ENCODE measurements at places on chromosomes 1 and 21.

DNA sequence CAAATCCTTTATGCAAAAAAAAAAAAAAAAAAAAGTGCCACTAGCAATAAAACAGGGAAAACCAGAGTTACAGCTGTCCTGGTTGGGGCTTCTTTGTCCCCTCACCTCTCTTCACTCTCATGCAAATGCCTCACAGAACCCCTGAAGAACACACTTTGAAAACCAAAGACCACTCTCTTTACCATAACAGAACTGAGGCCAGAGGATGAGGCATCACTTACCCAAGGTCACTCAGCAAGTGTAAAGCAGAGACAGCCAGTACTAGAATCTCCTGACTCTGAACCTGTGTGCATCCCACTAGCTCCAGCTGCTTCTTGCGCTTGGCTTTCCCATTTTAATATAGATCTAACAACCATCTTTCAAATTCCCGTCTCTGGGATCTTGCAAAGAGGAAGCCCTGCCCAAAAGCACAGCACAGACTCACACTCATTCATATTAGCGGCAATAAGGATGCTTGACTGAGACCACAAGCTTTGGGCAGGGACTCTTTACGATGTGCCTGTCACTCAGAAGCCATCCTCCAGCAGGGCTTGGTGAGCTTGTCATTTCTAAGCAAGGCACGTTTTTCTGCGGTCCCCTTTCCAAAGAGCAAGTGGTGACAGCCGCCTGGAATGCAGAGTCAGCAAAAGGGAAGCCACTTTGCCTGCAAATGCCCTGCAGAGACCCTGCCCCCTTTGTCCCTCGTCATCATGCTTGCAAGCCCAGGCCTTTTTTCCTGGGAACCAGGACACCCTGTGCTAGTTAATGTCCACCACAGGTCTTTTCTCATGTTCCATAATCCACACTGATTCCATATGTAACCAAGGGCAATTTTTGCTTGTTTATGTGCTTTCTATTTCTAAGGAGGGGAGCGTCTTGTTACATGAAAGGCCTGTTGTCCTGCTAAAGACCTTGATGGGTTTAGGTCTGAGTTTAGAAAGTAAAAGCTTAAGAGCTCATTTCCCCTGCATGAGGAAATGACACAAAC lies 76.5 kb upstream of the NFIA start:
- no peak for DNase-seq

- no peak for DNase-seq
Measured at GRCh38 chr1:12629511-12629956, 11.5 kb upstream of the DHRS3 start.

GRCh38 chr1:209601809-209602657 lies 18.5 kb downstream of the CAMK1G start:
- no peak for DNase-seq

DNA sequence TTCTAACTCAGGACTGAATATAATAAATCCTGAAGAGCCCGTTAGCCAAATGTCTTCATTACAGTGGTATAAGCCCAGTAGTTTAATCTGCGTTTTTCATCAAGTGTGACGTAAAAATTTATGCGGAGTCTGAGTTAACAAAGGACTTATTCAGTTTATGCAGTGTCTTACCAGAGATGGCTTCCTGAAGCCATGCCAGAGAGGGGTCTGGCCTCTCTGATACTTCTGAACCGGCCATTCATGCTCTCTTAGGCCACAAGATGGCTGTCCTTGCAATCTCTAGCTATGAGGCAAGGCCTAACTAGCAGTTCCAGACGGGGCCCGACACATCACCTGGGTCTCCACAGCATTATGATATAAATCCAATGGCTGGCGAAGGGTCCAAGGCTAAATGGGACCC lies 101.4 kb downstream of the TEX35 start:
- no peak for DNase-seq

DNA sequence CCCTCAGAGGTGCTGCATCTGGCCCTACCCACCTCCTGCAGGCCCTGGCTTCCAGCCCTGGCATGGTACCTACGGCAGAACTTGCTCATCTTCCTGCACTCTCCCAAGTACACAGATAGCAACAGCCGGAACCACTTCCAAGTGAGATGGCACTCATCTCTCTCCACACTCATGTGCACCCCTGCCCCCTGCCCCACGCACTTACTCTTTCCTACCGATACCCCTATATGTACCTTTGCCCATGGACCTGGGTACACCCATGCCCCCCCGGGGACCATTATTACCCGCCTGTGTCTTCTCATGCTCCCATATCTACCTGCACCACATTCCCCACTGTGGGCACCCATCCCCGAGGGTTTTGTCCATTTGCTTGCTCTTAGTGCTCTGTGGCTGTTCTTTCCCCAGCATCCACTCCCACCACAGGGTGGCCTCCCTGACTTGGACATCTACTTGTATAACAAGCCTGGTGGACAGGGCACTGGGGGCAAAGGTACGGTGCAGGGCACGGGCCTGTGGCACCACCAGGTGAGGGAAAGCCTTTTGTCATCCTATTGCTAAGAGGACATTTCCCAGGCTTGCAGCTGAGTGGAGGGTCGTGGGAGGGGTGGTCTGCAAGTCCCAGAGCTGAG lies 14.7 kb downstream of the HYI start:
- no peak for DNase-seq

DNA sequence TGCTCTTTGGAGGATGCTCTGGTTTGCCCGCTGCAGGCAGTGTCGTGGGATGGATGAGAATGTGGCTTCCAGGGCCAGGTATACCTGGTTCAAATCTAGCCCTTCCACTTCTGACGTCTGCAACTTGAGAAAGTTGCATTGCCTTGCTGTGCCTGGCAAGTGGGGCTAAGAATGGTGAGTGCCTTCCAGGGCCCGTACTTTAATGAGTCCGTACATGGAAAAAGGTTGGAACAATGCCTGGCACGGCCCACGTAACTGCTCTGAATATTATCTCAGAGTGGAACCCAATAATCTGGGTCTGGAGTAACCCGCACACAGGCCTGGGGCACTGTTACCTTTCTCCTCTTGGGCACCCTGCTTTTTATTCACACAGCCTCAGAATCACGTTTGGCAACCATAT lies 146.7 kb upstream of the EDN2 start:
- no peak for DNase-seq

GRCh38 chr1:215146240-215146975 lies 63.9 kb downstream of the KCNK2 start:
- no peak for DNase-seq

- DNase-seq: no peak
Measured at GRCh38 chr21:17523007-17523451, 10.2 kb downstream of the CXADR start.

GRCh38 chr1:50453266-50453665 lies 30.0 kb upstream of the DMRTA2 start:
- no peak for DNase-seq

DNA sequence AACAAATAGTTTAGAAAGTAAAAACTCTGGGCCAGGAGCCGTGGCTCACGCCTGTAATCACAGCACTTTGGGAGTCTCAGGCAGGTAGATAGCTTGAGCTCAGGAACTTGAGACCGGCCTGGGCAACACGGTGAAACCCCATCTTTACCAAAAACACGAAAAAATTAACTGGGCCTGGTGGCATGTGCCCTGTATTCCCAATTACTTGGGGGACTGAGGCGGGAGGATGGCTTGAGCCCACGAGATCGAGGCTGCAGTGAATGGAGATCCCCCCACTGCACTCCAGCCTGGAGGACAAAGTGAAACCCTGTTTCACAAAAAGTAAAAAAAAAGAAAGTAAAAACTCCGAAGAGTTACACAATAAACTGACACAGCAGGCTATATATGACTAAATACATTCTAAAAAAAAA lies 10.6 kb downstream of the CEP170 start:
- no peak for DNase-seq

DNA sequence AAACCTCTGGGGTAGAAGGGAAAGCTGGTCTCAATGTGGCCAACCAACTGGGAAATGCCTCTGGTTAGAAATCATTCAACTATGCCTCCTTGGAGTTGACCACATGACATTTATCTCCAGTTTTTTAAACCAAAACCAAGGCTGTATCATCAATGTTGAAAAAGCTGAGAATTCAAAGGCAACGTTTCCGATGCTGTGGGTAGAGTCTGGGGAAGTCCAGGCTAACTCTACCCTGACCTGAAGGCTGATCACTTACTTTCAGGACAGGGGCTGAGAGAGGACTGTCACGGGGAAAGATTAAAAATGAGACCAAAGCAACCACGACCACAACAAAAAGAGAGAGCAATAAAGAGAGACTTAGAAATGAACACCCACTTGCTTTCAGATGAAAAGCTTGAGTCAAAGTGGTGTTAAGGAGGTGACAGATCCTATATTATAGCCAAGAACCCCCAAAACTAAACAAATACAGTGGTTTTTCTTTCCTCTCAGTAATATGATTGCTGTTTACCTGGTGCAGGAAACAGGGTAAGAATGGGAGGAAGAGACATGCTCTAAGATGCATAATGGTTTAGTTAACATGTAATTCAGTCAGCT lies 90.8 kb upstream of the TNFSF4 start:
- no peak for DNase-seq

GRCh38 chr1:96366516-96366915 lies 355.1 kb upstream of the PTBP2 start:
- no peak for DNase-seq

- DNase-seq: no peak
Measured at GRCh38 chr1:41639332-41639936, 155.0 kb upstream of the EDN2 start.

GRCh38 chr21:29340228-29340627 lies 41.5 kb downstream of the BACH1 start:
- DNase-seq: no peak

DNA sequence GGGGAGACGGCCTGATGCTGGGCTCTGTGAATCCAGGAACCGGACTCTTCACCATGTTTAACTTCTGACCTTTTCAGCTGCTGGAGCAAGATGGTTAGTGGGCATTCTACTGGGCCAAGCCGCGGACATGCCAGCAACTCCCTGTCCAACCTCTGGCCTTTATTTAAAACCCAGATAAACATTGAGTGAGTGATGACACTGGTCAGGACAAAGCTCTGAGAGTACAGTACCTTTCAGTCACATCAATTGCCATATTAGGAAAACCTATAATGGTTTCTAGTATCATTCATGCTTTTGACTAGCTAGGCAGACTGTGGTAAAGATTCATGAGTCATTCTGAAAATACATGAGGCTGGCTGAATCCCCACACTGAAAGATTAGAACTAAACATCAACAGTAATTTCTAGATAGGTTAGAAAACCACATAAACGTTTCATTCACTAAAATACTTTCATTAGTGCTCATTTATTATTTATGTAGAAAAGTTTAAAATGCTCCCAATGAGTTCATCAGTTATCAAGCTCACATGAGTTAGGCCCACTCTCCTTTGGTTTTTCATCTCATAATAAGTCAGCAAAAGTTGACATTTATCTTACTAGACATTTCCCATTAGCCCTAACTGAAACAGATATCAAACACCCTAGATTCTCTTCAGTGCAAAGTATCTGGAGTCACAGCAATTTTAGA lies 7.1 kb upstream of the ACTA1 start:
- no peak for DNase-seq

- DNase-seq: no peak
Measured at GRCh38 chr1:18556364-18556763, 74.3 kb upstream of the PAX7 start.

GRCh38 chr1:157288492-157288891 lies 150.3 kb upstream of the ETV3 start:
- DNase-seq: no peak

DNA sequence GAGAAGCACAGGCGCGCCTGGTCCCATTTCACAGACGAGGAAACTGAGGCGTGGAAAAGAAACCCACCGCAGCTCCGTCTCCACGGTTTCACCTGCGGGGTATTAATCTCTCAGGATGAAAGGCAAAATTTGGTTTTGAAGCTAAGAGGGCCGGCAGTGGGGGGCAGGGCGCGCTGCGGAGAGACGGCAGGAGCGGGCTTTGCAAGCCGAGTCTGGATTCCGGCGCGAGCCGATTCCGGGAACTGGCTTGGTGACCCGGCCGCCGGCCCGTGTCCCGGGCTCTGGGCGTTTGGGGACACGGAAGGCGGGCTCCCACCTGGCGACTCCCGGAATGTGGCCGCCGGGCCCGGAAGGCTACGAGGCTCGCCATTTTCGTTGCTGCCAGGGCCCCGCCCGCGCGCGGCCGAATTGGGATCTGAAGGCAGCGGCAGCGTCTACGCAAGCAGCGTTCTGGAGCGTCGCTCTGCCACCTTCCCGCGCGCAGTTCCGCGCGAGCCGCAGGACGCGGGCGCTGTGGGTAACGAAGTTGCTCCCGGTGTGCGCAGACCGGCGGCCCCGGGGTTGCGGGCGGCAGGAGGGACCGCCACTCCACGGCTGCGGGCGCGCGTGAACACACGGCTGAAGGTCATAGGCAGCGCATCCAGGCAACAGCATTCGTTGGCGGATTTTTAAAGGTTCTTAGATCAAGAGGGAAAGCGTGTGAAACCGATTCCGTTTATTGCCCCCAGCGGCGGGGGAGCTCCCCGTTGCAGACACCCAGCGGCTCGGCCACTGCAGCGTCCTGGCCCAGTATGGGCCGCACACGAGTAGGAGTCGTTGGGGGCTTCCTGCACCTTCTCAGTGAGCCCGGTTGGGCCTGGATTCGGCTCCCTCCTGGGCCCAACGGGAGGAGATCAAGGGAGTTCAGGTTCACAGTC lies 5.4 kb upstream of the PRDM16 start:
- DNase-seq: no peak

DNA sequence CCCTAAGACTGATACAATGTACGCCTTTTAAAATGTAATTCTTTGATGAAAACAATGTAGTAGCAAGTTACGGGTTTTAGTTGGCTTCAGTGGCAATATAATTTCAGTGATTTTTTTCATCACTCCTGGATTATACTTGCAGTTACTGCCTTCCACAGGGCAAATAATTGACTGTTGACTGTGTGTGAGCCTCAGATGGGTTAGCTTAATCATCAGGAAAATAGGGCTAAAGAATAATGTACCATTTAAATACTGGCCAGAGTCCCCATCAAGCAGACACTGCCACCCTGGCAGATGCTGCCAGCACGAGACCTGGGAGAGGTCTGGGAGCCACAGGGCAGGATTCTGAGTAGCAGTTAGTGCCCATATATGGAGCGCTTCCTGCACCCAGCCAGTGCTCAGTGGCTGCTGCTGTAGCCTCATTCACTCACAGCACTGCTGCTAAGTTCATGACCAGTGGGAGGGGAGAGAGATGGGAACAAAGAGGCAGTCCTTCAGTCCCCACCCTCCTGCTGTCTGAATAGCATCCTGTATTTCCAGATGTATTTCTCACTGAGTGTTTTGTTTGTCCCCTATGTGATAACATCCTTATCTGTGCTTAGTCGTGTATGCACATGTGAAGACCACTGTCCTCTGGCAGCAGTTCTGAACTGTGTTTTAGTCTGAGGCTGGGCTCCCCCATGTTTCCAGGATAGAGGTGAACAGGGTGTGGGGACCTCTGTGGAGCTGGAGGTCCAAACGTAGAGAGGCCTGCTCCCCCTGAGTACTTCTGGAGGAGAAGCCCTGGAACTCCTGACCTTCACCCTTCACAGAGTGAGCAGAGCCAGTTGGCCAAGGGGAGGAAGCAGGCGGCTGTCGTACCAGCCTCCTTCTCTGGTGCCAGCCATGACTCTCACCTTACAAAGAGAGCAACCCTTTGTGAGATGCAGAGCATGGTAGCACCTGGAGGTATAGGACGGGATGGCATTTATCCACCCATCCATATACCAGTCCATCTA lies 80.4 kb downstream of the ADARB1 start:
- no peak for DNase-seq
